ENCODE measurements at places on chromosomes 11 and 22.
A peak's percentile ranks its signal among the peaks of the same experiment; 100 is the strongest.

DNA sequence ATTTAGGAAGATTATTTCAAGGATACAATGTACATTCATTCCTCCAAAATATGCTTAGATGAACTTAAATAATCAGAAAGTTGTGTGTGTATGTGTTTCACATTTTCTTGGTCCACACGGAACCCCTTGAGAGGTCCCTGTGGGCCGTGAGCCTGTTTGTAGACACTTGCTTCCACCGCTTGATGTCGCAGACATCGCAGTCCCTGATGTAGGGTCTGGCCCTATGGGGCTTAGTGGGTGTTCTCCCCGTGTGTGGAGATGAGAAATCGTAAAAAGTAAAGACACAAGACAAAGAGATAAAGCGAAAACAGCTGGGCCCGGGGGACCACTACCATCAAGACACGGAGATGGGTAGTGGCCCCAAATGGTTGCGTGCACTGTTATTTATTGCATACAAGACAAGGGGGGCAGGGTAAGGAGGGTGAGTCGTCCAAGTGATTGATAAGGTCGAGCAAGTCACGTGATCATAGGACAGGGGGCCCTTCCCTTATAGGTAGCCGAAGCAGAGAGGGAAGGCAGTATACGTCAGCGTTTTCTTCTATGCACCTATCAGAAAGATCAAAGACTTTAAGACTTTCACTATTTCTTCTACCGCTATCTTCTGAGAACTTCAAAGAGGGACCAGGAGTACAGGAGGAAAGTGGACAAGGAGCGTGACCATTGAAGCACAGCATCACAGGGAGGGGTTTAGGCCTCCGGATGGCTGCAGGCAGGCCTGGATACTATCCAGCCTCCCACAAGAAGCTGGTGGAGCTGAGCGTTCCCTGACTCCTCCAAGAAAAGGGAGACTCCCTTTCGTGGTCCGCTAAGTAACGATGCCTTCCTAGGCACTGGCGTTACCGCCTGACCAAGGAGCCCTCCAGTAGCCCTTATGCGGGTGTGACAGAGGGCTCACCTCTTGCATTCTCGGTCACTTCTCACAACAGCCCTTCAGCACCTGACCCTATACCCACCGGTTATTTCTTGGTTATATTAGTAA, 1.2 kb upstream of the APOBEC3C start:
- peaks cover 21% of the 10 kb centered on the region for H3K4me1 ChIP-seq
- H3K36me3 ChIP-seq: no peaks in the 10 kb centered on the region
- DNase-seq: no peak
- no peaks in the 10 kb centered on the region for H3K27me3 ChIP-seq

- peaks cover 28% of the 10 kb centered on the region for H3K4me1 ChIP-seq
- no peak for DNase-seq
- H3K27me3 ChIP-seq: peaks cover 54% of the 10 kb centered on the region
- no peaks in the 10 kb centered on the region for H3K36me3 ChIP-seq
- H3K27ac ChIP-seq: no peak overlapping the region
Observed at GRCh38 chr11:65897020-65897471, 3.1 kb downstream of the FOSL1 start.

DNA sequence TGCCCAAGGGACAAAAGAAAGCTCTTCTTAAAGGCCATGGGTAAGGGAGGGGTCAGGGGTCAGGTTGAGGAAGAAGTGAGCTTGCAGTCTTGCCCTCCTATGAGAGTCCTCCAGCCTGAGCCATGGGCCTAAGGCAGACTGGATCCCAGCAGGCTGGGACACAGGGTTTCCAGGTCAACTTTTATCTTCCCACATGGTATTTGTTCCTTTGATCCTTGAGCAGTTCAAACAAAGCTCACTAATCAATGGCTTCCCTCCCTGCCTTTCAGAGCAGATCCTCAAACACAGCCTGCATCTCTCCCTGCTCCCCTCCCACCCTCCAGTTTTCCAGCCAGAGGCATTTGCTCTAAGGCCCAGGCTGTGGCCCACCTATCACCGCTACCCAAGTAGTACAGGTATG, 589.3 kb downstream of the INSC start:
- no peak overlapping the region for H3K27ac ChIP-seq
- no peaks in the 10 kb centered on the region for H3K36me3 ChIP-seq
- H3K4me1 ChIP-seq: peaks cover 17% of the 10 kb centered on the region
- no peaks in the 10 kb centered on the region for H3K27me3 ChIP-seq

GRCh38 chr11:44357711-44358110, 47.8 kb upstream of the ALX4 start:
- H3K4me1 ChIP-seq: no peaks in the 10 kb centered on the region
- H3K27ac ChIP-seq: no peak overlapping the region
- H3K4me3 ChIP-seq: no peak overlapping the region
- H3K36me3 ChIP-seq: no peaks in the 10 kb centered on the region
- no peak for DNase-seq

- no peaks in the 10 kb centered on the region for H3K36me3 ChIP-seq
- peaks cover 5% of the 10 kb centered on the region for H3K4me1 ChIP-seq
- H3K27ac ChIP-seq: no peak overlapping the region
- H3K27me3 ChIP-seq: no peaks in the 10 kb centered on the region
- H3K4me3 ChIP-seq: no peak overlapping the region
- DNase-seq: no peak
Observed at GRCh38 chr22:25068707-25069106, 116.2 kb downstream of the KIAA1671 start.

DNA sequence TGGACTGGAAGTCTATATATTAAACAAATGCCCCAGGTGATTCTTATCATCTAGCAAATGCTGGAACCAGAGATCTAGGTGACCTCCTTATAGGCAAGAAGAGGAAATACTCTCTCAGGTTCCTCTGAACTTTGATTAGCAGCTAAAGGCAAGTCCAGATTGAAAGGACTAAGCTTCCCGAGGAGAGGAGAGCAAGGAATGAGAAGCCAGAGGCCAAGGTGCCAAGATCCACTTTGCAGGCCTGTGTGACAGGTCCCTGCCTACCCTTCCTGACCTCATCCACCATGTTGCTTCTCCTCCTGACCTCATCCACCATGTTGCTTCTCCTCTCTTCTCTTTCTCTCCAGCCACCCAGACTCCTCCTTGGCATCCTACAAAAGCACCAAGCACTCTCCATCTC, 173.2 kb downstream of the LARGE1 start:
- no peak overlapping the region for H3K27ac ChIP-seq
- no peak for DNase-seq
- no peak overlapping the region for H3K4me3 ChIP-seq
- peaks cover 6% of the 10 kb centered on the region for H3K4me1 ChIP-seq

DNA sequence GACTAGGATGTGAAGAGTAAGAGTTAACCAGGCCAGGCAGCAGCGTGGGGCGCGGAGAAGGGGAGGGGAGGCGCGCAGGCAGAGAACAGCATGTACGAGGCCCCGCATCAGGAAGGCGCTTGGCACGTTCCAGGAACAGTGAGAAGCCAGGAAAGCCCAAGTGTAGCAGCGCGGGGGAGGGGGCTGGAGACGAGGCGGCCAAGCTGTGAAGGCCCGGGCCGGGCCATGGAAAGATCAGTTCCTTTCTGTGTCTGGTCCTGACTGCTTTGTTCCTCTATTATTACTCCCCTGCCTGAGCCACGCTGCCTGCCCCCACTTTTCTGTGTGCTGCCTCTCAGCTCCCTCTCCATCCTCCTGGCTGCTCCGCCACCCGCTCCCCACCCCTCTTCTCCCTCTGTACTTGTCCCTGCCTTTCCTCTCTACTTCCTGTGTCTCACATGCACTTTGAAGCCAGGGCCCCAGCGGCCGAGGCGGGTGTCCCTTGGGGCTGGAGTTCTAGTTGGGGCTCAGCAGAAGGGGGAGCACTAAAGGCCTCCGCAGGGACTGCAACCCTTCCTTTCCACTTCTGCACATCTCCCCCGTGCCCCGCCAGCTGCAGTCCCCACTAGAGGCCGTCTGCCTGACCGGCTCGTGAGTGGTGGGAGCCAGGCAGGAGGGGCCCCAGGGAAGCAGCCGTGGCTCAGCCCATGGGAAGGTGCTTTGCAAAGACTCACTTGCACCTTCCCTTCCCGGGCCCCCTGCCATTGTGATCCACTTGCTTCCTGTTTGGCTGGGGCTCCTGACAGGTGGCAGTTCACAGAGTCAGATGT, 63.7 kb downstream of the PRDM11 start:
- H3K36me3 ChIP-seq: peaks cover 5% of the 10 kb centered on the region
- peaks cover 15% of the 10 kb centered on the region for H3K4me1 ChIP-seq
- H3K4me3 ChIP-seq: peak overlapping the region; percentile 15

DNA sequence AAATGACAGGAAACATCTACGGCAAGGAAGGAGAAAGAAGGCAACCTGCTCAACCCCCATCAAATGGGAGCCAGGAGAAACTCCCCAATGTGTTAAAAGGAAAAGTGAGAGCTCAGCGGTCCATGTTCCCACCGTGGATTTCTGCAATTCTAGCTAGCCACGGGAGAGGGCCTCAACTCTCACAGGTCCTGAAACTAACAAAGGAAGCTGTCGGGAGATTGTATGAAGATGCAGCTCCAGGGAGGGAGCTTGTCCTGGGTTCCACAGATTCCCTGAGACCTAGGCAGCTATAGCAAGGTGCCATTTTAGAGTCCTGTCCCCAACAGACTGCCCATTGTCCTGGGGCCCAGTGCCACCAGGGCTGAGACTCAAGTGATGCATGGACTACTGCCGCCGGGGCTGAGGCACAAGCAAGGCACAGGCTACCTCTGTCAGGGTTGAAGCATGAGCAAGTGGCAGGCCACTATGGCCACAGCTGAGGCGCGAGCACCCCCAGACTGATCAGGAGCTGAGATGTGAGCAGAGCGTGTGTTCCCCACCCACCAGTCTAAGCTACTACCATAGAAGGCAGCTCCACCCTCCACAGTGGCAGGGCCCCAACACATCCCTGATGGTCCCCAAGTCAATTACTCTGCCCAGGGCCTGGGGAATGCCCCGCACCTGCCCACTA, 31.3 kb downstream of the RSF1 start:
- H3K27me3 ChIP-seq: no peaks in the 10 kb centered on the region
- H3K36me3 ChIP-seq: peaks cover 47% of the 10 kb centered on the region
- H3K27ac ChIP-seq: no peak overlapping the region
- no peak overlapping the region for H3K4me3 ChIP-seq
- H3K4me1 ChIP-seq: peaks cover 18% of the 10 kb centered on the region
- DNase-seq: no peak

GRCh38 chr11:14789879-14790484, 102.0 kb downstream of the CYP2R1 start:
- no peaks in the 10 kb centered on the region for H3K27me3 ChIP-seq
- no peak overlapping the region for H3K4me3 ChIP-seq
- peaks cover 4% of the 10 kb centered on the region for H3K4me1 ChIP-seq
- H3K27ac ChIP-seq: no peak overlapping the region
- H3K36me3 ChIP-seq: no peaks in the 10 kb centered on the region
- no peak for DNase-seq

GRCh38 chr22:32079130-32080089, 36.3 kb downstream of the SLC5A1 start:
- no peak for DNase-seq
- no peak overlapping the region for H3K27ac ChIP-seq
- H3K36me3 ChIP-seq: no peaks in the 10 kb centered on the region
- H3K27me3 ChIP-seq: peaks cover 13% of the 10 kb centered on the region
- no peak overlapping the region for H3K4me3 ChIP-seq

DNA sequence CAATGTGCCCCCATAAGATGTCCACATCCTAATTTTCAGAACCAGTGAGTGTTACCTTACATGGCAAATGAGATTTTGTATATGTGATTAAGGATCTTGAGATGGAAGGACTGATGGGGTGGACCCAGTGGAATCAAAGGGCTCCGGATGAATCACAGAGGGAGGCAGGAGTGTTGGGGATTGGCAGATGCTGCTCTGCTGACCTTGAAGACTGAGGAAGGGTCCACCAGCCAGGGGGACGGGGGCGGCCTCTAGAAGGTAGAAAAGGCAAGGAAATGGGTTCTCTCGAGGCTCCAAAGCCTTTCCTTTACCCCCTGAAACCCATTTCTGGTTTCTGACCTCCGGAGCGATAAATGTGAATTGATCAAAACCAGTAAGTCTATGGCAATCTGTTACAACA, 18.8 kb downstream of the TMEM218 start:
- H3K4me1 ChIP-seq: peaks cover 21% of the 10 kb centered on the region
- peak overlapping the region; percentile 13 for H3K27ac ChIP-seq
- peaks cover 3% of the 10 kb centered on the region for H3K36me3 ChIP-seq
- no peak for DNase-seq
- H3K4me3 ChIP-seq: no peak overlapping the region

DNA sequence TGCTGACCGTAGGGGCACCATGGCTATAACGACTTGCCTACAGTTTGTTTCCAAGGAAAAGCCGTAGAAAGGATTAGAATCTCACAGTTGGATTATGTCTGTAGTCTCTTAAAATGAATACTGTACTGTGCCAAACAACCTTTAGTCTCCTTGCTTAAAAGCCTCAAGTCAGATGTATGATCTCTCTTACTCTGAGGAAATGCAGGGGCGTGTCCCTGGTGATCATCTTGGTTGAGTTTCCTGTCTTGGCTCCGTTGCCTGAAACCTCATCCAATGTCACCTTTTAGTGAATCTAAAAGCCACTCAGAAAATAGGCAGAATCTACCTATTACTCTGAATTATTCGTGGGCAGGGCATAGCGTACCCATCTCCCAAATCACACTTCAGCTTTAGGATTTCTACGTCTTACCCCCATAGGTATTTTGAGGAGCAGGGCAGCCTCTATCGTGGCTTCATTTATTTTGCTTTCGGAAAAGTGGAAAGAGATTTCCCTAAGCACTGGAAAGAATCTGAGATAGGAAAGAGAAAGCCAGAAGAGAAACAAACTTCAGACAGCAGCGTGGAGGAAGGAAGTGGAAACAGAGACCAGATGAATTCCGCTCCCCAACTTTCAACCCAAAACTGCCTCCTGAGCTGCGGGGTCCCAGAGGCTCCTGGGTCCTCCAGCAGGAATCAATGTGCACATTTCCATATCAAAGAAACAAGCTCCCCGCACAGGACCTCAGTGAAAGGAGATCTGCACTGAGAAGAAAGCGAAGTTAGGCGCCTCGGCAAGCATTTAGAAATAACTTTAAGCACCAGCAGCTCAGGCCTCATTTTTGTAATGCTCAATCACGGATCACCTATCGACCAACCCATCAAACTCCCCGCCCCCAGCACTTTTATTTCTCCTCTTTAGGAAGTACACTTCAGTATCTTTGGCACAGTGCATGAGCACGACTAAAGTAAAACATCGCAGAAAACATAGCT, 245.8 kb downstream of the ETS1 start:
- H3K4me3 ChIP-seq: peak overlapping the region; percentile 14
- no peak overlapping the region for H3K27ac ChIP-seq
- DNase-seq: no peak
- H3K4me1 ChIP-seq: peaks cover 25% of the 10 kb centered on the region

Data from neural crest cell (in vitro differentiated cells).